Osteocyte (in vitro differentiated cells): ENCODE measurements at places on chromosomes 13 and 19. TPM values are rescaled to one million over a fixed set of nuclear protein-coding genes. Genes with fewer than 3 reads are reported as not detected.

The NKPD1 gene
- total RNA-seq: 0.18 and 0.35 TPM in 2 replicates

The C19orf85 gene
- total RNA-seq: not detected in 2 replicates

DNA sequence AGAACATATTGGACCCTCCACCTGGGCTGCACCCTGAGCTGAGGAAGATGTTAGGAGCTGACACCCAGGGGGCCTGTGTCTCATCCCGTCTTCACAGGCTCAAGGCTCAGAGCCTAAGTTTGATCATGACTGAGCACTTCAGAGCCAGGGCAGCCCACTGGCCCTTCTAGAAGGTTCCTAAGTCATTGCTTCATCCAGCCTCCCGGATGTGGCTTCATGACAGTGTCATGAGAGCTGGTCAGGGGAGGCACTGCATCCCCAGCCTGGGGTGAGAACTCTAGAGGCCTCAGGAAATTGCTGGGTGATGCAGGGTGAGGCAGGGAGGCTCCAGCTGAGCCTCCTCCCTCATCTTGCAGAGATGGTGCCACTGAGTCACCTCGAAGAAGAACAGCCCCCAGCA is 24.9 kb upstream of the PIK3R2 start:
- DNase-seq: no peak

GRCh38 chr13:92251671-92252210 is 853.3 kb downstream of the GPC5 start:
- no peak for DNase-seq

DNA sequence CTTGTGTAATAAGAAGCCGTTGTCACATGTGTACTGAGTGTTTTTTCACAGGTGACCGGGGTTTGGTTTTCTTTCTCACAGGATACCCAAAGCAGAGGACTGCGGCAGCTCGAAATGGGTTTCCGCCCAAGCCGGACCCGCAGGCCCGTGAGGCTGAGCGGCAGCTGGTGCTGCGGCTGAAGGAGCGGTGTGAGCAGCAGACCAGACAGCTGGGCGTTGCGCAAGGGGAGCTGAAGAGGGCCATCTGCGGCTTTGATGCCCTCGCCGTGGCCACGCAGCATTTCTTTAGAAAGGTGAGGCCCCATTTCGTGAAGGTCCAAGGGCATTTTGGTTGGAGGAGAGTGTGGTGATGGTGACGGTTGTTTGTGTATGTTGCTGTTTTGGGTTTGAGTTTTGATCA is 236.3 kb downstream of the SLC7A1 start:
- no peak for DNase-seq

DNA sequence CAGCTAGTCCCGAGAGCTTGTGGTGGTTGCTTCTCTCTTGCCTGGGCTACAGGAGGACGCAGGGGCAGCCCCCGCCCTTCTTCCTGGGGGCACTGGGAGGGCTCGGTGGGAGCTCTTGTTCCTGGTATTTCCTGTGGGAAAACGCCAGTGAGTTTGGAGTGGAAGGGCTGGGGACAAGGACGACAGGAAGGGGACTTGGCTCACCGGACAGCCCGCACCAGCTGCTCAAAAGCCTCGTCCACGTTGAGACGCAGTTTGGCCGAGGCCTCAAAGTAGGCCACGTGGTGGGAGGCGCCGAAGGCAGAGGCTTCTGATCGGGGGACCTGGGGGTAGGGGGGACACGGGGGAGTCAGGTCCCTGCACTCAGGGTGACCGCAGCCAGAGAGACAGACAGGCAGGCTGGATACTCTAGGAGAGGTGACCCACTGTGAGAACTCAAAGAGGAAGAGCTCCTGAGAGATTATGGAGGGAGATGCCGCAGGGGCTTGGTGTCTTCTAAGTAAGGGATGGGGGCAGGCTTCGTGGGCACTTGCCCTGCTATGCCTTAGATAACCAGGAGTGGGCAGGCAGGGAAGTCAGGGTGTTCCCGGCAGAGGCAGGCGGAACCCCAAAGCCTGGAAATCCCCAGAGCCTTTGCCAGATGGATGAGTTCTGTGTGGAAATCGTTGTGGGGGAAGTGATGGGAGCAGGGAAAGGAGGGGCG is 4.3 kb downstream of the RRAS start:
- DNase-seq: no peak

GRCh38 chr13:93218583-93218982 is 8.0 kb upstream of the GPC6 start:
- no peak for DNase-seq
